Urothelium cell line (cell line): ENCODE measurements at places on chromosomes 12 and 14.

DNA sequence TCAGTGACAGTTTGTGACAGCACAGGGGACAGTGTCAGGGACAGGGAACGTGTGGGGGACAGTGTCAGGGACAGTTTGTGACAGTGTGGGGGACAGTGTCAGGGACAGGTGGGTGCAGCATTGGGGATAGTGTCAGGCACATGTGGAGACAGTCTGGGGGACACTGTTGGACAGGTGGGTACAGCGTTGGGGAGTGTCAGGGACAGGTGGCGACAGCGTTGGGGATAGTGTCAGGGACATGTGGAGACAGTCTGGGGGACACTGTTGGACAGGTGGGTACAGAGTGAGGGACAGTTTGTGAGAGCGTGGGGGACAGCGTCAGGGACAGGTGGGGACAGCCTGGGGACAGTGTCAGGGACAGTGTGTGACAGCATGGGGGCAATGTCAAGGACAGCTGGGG is 140.0 kb downstream of the TMEM121 start:
- no peak for DNase-seq

- no peak for DNase-seq
Measured at GRCh38 chr12:22919883-22920282, 294.9 kb downstream of the ETNK1 start.

DNA sequence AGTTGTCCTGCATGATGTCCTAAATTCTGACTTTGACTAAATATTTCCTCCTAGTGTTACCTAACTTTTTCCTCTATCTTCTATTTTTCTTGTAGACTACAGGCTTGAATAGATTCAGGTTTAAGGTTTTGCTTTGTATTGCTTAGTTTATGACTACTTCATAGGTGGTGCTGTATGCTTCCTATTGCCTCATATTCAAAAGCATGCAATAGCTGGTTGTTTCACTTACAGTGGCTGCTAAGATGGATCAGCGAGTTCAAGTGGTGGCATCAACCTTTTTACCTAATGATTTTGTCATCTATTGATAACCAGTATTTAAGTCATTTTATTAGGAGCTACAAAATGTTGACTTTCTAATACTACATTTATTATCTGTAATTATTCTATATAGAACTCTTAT is 36.3 kb upstream of the BICD1 start:
- DNase-seq: no peak

DNA sequence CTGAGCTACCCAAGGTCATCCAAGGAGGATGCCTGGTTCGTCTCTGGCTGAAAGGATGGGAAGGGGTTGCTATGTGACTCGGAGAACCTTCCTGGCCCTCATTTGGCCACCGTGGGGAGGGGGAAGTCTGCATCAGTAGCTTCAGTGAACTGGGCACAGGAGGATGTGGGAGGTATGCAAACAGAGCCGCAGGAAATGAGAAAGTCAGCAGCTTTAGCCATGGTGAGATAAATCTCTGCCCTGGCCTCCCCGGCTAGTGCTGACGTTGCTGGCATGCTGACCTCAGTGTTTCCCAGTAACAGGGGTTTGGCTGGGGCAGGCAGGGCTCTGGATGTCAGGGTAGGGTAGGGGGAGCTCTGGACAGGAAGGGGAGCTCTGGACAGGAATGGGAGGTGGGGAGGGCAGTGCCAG is 2.3 kb upstream of the CEBPE start:
- DNase-seq: no peak

- no peak for DNase-seq
Measured at GRCh38 chr14:33576014-33576413, 374.9 kb downstream of the EGLN3 start.

GRCh38 chr12:2319136-2319535 is 266.3 kb downstream of the CACNA1C start:
- DNase-seq: no peak

GRCh38 chr14:26187996-26188620 is 409.7 kb downstream of the NOVA1 start:
- no peak for DNase-seq

GRCh38 chr12:2225696-2226095 is 172.9 kb downstream of the CACNA1C start:
- no peak for DNase-seq

- no peak for DNase-seq
Measured at GRCh38 chr12:131422187-131422520, 288.7 kb upstream of the SFSWAP start.

GRCh38 chr14:22483863-22484593 is 105.0 kb downstream of the DAD1 start:
- no peak for DNase-seq

GRCh38 chr14:77085538-77085937 is 12.5 kb upstream of the CIPC start:
- DNase-seq: no peak
